HepG2 (cell line): ENCODE measurements at places on chromosomes 5 and 9. TPM values are rescaled to one million over a fixed set of nuclear protein-coding genes. Genes with fewer than 3 reads are reported as not detected.

Gene RNF208
- 1.6 and 2.0 TPM in 2 replicates for polyA plus RNA-seq

Gene FOXD4
- polyA plus RNA-seq, result 0.15 and 0.21 TPM in 2 replicates

Gene ZBTB6
- polyA plus RNA-seq, result 3.1 and 3.7 TPM in 2 replicates

Gene NRG2
- polyA plus RNA-seq, result not detected in 2 replicates
